ENCODE measurements at places on chromosomes 2 and 18. TPM values are rescaled to one million over a fixed set of nuclear protein-coding genes. Genes with fewer than 3 reads are reported as not detected.

- no peak for DNase-seq
Observed at GRCh38 chr18:2687390-2688001, 32.0 kb downstream of the SMCHD1 start.

DNA sequence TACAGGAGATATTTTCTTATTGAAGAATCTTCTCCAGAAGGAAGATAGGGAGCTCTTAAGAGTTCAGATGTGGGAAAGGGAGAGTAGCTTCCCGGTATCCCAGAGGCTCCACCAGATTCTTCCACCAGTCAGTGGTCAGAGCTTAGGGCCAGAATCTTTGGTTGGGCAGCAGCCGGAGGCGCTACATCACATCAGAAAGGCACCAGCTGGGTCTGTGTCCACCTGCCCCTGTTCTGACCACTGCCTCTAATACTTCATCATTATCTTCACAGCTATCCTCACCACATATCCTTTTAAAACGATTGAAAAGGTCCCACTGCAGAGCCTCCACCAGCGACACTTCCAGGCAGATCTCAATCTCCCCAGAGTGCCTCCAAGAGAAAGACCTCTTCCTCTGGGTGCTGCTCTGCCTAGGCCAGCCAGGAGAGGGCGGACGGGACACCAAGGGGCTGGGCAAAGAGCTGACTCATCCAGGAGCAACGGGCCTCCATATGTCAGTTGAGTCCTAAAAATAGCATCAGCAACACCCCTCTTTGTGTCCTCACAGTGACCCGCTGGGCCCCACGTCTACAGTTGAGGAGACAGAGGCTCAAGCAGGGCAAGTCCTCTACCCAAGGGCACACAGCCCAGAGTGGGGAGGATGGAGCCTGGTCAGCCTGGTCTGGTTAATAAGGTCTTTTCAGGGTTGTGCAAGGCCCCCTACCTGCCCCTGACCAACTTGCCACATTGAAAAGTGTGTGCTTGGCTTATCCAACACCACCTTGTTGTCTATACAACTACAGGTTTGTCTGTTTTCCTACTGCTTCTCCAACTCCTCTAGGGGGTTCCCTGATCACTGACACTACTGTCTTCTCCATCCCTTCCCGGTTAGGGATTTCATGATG, 81.2 kb downstream of the ADD2 start:
- DNase-seq, result no peak

GRCh38 chr2:238169708-238170251, 11.0 kb downstream of the ERFE start:
- no peak for DNase-seq

- no peak for DNase-seq
Observed at GRCh38 chr2:34734662-34735061, 1135.6 kb upstream of the FAM98A start.

STK17B gene
- polyA plus RNA-seq, result 68.1 TPM

DNA sequence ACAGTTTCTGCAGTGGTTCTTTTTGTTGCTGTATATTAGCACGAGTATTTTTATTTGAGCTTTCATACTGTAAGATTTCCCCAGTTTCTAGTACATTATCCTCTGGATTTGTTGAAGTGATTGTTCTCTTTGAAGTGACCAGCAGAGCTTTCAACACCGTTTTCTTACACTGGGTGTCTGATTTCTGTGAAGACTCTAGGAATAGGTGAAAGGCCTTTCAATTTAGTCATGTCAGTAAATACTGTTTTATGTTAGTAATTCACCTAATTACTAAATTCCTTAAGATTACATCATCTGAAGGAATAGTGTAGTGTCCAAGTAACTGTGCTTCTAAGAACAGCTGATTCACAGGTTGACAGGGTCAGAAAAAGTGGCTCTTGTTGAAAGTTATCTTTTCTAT, 2.3 kb downstream of the PPM1B start:
- DNase-seq, result no peak

GRCh38 chr18:1527805-1528204, 623.1 kb downstream of the ADCYAP1 start:
- no peak for DNase-seq

DNA sequence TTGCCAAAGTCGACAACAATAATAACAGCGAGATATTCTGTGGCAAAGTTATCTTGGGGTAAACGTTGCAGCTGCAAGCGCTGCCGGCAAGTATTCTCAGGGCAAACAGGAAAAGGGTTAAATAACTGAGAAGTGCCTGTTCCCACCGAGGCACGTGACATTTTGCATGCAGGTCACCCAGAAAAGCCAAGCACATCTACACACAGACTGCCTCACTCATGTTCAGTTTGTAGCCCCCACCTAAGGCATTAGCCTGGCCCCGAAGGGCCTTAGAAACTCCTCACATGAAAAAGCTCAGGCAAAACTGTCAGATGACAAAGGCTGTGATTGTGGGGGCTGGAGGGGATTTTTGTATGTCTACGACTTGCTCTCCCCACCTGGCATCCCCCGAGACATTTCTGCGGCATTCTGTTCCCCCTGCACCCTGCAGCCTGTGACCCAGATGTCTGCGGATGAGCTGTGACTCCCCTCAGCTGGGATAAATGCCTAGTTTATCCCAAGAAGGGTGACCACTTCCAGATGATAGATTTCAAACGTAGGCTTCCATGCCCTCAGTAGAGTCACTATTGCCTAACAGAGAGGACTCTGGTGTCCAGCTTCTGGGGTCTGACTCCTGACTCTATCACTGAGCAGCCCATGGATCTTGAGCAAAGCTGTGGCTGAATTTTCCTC, 215.2 kb upstream of the SIX2 start:
- no peak for DNase-seq

All from immature natural killer cell (primary cell).